CD4-positive, alpha-beta T cell treated with Interleukin-2 at 100 ng/mL for 4 hours (primary cell): ENCODE measurements at places on chromosomes 13 and 19.

GRCh38 chr19:9883764-9884163 lies 48.6 kb downstream of the PIN1 start:
- no peak for DNase-seq

GRCh38 chr13:77431449-77431848 lies 104.1 kb upstream of the SCEL start:
- DNase-seq: no peak

DNA sequence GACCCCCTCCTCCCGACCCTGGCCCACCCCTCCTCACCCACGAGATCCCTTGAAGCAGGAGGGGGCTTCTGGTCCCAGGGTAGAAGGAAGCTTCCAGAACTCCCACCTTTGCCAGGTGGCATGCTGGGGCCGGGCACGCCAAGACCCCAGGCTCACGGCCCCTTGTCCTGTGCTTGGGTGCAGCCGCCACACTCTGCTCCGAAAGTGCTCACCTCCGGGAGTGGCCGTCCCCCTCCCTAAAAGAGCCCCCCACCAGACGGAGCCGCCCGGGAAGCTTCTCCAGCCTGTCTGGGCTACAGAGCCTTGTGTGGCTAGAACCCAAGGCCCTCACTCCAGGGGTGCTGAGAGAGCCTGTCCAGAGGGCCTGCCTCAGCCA lies 1.8 kb upstream of the EFNA2 start:
- no peak for DNase-seq

DNA sequence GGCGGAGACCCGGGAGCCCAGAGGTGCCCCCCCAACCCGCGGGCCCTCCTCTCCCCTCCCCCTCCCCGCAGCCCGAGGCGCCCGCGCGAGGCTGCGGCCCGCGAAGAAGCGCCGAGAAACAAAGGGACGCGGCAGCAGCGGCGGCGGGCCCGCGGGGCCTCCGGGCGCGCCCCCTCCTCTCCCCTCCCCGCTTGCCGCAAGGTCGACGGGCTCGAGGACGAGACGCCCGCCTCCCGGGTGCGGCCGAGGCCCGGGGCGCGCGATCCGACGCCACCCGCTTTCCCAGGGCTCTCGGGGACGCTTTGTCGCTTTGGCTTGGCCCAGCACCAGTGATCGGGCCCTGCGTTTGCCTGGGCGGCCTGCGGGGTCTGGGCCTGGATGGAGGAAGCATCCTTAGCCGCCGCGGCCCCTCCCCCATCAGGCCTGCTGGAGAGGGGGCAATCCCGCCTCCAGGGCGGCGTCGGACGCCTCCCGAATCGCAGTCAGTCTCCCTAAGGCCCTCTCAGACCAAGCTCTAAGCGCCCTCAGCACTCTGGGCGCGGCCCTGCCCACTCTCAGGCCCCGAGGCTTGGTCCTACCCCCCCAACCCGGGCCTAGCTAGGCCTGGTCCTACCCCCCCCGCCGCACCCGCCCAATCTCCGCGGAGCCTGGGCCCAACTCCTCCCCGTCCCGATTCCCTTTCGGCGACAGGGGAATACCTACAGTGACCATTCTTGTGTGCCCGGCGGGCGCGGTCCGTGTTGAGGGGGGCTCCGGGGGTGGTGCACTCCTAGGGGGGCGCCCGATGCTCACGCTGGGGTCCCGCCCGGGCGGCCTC lies 740 bp downstream of the ELAVL3 start:
- DNase-seq: no peak

- peak; percentile 61 for DNase-seq
These were observed 19.7 kb upstream of the EDDM13 start for GRCh38 chr19:56252699-56253422.

DNA sequence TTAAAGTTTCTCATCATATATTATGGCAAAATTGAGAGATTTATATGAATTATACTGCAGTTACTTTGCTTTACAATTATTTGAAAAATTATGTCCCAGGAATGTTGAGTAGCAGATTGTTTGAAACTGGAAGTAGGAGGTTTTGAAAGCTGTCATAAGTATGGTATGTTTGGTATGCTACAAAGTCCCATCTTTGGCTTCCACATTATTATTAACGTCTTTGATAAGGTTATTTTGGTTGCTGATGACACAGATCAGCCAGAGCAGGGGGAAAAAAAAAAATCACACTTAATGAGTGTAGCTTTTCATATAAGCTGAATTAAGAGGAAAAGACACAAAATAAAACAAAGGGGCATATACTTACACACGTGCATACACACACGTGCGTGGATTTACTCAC lies 130.1 kb downstream of the SLITRK1 start:
- DNase-seq: no peak

DNA sequence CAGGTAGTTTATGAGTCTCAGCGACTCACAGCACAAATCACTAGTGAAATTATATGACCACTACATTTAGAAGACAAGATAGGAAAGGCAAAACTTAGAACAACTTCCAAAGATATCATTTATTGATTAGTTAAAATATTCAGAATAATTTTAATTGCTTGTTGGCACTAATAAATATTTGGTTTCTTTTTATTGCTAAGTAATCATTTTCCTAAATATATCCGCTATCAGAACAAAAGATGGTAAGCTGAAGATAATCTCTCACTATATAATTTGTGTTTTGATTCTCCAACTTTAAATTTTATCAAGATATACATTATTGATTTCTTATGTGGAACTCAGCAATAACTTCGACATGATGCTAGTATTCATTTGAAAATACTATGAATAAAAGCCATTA lies 248.5 kb downstream of the DIAPH3 start:
- no peak for DNase-seq

- no peak for DNase-seq
These were observed 179.1 kb downstream of the RBM26 start for GRCh38 chr13:79226938-79227337.

DNA sequence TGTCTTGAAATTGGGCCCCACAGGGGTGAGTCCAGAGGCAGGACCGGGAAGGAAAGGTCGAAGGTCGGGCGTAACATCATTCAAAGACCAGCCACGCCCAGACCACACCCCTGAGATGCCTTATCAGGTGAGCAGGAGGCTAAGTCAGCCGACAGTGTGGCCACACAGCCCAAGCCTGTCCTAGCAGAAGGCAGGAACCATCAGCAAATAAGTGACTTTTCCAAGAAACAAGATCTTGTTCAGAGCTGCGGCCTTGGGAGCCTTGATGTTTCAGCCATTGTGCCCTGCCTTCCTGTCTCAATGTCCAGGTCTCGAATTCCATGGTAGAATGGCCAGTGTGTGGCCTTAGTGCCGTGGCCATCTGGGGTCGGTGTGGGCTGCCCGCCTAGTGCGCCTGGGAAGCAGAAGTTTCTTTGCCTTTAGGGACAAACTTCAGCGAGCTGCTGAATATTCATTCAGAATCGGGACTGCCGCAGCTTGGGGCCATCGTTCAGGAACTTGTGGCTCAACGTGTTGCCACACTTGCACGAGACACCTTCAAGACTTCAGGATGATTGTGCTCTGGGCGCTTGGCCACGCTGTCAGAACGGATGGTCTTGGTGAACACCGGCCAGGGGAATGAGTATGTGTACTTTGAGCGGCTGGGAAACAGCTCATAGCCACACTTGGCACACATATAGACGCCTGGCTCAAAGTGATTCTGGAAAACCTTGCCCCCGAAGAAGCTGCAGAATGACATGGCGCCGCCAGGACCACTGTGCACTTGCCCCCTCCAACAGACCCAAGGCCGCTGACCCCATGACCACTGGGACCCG lies 6.1 kb upstream of the IFNL4 start:
- DNase-seq: no peak

GRCh38 chr19:9801976-9802375 lies 16.9 kb downstream of the FBXL12 start:
- DNase-seq: no peak

DNA sequence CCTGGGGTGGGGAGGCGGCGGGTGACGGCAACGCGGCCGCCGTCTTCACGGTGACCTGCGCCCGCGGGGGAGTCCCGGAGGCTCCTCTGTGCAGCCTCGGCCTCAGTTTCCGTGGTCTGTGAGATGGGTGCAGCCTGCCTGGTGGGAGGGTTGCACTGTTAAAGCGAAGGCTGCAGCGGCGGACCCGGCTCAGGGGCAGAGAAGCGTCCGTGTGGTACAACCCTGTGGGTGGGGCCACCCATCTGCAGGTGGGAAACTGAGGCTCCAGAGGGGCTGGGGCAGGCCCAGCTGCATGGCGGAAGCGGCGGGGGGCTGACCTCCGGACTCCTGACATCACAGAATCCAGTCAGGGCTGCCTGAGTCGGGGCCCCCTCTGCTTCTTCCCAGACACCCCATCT lies 481 bp downstream of the FGF22 start:
- DNase-seq: no peak

DNA sequence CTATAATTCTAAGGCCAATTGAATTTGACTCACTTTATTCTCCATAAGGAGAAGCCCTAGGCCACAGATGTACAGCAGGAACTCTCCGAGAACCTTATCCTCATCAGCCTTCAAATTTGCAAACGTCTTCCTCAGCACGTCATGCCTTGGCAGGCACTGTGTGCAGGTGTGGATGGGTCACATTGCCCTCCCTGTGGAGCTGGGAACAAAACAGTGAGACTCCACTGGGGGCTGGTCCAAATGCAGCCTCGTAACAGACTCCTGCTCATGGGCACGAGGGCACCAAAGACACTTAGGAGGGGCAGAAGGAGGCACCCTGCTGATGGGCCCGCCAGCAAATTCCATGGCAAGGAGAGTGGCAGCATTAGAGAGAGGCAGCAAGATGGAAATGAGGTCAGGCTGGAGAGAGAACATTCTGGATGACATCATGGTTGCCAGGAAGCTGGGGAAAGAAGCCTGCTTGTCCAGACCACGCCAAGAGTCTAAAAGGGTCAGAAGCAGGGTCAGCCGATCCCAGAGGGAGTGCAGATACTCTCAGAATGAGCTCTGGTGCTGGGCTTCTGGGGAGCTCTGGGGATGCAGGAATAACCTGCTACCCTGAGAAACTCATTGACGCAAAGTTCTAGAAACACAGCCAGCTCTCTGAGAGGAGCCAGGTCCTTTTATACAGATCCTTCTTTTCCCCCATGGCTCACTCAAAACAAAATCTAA lies 242.2 kb downstream of the B3GLCT start:
- no peak for DNase-seq

DNA sequence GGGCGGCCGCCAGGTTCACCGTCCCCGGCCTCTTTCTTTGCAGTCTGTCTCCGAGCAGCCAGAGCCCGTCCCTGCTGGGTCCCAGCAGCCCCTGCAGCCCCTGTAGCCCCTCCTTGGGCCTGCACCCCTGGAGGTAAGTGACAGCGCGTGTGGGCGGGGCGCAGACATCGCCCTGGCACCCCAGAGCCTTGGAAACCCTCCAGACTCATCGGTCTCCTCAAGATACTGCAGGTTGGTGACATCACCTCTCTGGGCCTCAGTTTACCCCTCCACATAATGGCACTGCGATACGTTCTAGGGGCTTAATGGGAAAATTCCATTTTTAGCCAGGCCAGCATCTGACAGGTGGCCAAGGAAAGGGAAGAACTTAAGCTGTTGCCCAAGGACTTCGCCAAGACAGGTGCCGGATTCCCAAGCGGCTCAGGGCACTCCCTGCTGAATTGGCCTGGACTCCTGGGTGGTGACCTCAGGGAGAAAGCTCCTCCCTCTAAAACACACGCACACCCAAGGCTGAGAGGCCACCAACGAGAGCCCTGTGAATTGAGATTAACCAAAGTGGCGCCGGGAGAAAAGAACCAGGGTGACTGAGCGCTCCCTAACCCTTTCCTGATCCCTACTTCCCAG lies 13.1 kb downstream of the MAST3 start:
- DNase-seq: no peak

- DNase-seq: peak; percentile 28
These were observed at the start of gene MLNR for GRCh38 chr13:49220036-49220855. Gene MLNR, plus strand, starts transcription at chr13:49220338. Its CDS starts 0 bp downstream, at chr13:49220338.

GRCh38 chr13:87893186-87893585 lies 222.0 kb downstream of the SLITRK5 start:
- DNase-seq: no peak

DNA sequence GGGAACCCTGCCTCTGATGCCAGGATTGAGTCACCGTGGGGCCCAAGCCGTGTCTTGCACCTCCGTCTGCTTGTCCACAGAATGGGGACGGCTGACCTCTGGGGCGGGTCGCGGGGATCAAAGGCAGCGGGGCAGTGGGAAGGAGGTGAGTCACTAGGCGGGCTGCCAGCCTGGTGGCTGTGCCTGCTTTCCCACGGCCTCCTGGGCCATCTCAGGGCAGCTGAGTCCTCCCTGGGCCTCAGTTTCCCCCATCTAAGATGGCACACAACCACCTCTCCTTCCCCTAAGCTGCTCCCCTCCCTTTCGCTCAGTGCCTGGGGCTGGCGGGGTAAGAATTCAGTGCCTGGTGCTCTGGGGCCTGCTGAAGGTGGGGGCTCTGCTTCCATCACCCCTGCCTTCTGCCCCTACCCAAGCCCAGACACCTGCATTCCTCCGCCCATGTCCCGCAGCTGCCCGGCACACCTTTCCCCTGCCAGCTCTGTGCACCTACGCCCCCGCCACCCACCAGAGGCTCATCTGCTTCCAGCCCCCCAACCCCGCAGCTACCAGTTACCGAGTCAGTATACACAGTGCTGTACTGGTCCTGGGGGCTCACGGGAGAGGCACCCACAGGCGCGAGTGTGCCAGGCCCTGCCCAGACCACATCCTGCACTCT lies 3.5 kb downstream of the MKNK2 start:
- DNase-seq: peak; percentile 43

DNA sequence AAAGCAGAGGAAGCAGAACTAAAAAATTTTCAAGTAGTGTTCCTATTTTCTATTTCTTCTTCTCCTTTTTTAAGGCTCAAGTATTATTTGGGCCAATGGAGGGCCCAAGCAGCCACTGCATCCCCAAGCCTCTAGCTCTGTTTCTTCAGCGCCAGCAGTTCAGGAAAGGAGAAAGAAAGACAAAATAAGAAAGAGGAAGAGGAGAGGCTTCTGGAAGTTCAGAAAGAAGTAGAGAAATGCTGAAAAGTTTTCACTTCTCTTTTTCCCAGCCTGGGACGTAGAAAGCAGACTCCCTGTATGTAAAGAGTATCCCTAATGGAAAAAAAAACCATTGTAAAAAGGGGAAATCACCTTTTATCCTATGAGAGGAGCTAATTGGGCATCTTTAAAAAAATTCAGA lies 165.5 kb upstream of the KLF12 start:
- no peak for DNase-seq

DNA sequence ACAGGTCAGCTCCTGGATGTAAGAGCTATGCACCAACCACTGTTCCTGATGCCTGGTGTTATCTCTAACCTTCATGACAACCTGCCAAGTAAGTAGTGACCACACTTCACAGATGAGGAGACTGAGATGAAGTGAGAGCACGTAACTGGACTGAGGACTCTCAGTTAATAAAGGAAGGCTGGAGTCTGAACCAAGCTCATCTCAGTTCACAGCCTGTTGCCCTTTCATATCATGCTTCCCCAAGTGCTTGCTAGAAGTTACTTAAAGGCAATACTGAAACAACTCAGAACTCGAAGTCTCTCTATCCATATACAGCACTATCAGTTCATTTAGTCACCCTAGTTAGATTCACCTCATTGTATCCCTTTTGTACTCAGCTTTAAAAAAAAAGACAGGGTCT lies 119.7 kb downstream of the ABCC4 start:
- no peak for DNase-seq

- no peak for DNase-seq
These were observed 322.0 kb upstream of the KLHL1 start for GRCh38 chr13:70430256-70430655.
